Skin of body (tissue), 3 donors: ENCODE measurements at places on chromosomes 2 and 18.

DNA sequence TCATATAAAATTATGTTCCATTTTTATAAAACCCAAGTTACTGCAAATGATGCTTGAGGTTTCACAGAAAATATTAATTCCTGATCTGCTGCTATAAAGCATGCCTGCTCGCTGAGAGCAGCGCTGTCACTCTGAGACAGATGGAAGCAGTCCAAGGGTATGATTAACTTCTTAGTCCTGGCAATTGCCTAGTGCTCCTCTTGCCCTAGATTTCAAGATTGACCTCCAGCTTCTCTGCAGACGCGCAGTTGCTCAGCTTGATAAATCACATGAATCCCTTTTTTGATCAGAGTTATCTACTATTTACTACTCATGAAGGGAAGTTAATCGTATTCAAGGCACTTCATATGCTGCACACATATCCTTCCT is 154.6 kb upstream of the REV1 start:
- DNase-seq = peak; percentile 78

DNA sequence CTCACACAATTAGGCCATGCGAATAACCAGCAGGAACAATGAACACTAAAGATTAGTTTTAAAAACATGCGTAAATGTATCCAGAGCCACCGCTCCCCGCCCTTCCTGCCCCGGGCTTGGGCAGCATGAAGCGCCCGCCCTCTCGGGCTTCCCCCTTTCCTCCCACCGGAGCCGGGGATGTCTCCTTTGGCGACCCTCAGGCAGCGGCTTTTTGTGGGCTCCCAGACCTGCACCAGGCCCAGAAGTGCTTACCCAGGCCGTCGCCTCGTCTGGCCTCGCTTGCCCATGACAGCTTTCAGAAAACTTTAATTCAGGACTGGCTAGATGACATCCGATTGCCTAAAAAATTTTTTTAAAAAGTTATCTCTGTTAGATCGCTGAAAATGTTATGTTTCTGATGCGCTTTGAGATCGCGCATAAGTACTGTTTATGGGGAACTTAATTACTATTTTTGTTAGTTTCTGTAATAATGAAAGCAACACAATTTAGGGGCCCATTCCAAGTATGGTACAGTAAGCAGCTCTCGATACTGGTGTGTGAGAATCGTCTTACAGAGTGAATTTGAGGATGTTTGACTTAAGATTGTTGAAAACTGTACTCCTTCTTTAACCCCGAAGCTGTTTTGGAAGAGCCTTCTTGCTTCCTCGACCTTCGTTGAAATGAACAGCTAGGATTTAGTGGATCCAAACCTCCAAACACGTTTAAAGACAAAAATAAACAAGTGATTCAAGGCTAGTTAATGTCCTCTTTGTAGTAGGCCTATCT is 1.1 kb downstream of the MAP3K20 start:
- peak; percentile 60 for DNase-seq

DNA sequence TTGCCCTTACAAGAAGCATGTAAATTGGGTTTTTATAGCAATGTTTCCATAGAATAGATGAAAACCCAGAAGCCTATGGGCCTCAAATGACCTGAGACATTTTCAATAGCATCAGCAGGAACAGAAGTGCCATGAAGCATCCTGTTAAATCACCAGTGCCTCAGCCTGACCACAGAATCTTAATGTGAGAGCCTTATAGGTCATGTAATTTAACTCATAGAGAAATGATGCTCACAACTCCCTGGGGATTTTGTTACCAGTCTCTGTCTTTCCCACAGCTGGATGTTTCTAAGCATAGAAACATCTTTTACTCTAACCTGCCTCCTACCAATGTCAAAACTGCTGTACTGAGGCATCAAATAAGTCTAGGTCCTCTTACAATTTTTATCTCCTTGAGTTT is 295.8 kb upstream of the ACVR2A start:
- no peak for DNase-seq

- DNase-seq = no peak
Measured at GRCh38 chr2:78455586-78455985, 569.9 kb upstream of the REG3G start.

DNA sequence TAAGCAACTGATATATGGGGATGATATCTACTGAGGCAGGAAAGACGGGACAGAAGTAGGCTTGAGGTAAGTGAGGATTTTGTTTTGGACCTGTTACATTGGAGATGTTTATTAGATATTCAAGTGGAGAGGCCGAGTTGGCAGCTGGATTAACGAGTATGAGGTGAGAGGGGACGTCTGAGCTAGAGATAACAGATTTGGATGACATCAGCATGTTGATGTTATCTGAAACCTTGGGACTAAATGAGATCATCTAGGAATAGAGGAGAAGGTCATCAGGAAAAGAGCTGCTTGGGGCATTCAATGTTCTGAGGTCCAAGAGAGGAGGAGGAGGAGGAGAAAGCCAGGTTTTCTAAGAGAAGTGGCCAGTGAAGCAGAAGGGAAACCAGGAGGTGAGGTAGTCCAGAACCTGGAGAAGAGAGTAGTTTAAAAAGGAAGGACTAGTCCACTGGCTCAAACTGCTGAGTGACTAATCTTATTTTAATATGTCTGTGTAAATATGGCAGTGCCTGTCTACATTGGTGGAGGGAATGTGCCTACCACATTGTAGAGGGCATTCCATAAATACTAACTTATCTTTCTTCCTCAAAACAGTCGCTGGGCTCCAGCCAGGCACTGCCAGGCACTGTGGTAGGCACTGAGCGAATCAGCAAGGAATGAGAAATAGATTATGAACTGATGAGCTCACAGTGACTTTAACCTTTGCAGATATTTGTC is 488.3 kb downstream of the DLGAP1 start:
- DNase-seq = no peak

DNA sequence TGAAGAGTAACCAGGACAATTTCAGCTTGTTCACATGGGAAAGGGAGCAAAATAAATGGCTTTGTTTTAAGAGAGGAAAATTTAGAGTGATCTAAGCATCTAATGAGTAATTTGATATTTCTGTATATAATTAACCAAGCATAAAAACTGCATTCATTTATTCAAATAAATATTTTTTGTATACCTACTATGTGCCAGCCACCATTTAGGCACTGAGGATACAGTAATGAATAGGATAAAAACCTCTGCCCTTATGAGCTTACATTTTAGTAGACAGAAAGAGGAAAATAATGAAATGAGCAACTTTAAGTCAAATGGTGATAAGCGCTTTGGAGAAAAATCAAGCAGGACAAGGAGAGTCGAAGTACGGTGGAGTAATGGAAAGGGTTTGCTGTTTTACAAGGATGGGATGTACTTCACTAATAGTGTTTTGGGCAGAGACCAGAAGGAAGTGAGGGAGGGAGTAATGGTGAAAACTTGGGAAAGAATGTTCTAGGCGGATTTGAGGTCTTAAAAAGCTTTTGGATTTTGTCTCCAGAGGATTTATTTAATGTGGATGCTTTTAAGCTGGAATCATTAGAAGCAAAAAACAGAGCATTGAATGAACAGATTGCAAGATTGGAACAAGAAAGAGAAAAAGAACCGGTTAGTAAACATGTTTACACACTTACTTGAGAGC is 17.4 kb downstream of the NDC80 start:
- no peak for DNase-seq

- DNase-seq = no peak
Measured at GRCh38 chr2:871926-872680, 78.5 kb upstream of the SNTG2 start.

DNA sequence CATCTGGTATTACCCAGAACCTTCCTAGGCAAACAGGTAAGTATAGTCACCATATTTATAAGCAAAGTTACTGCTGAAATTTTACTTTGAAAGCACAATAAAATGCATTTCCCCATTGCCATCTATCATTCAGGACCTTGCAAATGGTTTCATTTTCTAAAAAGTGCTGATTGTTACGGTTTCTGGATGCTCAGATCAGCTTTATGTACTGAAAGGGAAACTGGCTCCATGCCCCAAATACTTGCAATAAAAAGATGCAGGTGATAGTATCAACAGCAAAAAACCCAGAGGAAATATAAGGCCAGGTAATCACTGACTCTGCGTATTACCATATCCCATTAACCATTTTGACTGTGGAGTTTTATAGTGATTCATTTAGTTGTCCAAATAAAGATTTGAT is 1150.7 kb upstream of the CRIM1 start:
- no peak for DNase-seq

DNA sequence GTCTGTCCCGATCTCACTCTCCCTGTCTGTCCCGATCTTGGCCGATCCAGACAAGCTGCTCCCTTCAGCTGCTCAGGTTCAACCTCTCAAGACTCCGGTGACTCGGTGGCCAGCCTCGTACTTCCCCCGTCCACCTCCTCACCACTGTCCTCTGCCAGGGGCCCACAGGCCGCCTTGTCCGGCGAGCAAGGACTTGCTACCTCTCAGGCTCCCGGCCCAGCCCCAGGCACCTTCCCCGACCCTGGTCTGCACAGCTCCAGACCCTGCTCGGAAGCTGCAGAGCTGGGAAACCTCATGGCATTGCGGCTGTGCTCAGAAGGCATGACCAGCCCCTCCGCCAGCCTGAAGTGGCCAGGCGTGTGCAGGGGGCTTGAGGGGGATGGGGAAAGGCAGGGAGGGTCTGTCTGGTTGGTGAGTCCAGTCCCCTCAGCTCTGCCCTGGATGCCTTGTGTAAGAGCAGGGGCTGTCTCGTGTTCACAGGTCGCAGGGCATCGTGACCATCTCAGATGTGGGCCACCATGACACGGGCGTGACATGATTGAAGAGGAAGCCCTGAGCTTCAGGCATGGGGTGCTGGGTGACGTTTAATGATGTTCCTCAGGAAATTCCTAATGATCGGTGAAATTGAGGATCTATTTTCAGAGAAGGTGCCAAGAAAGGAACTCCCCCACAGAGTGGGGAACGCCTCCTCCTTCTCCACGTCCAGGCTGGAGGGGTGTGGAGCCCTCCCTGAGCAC is 121.2 kb upstream of the CTDP1 start:
- DNase-seq = no peak

DNA sequence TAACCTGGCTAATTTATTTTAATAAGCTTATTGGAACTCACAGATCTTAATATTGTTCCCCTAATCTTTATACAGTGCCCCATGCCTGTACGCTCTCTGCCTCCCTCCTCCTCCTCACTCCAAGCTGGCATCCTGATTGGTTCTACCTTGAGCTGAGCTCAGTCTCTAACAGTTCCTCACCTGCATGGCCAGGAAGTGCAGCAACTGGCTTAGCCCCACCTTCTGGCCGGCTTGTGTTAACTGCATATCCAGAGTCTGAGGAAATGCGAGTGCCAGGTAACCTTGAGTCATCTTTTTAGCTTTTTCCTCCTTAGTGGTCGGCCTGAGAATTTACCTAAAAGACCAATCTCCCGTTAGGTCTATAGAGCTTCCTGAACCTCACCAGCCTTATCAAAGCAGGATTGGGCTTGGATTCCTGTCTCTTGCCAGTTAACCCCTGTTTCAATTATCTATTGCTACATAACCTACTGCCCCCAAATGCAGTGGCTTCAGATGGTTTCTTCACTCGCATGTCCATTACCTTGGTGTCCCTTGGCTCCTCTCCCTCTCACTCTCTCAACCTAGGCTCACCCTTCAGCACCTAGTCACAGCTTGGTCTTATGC is 89.5 kb upstream of the STK39 start:
- no peak for DNase-seq

DNA sequence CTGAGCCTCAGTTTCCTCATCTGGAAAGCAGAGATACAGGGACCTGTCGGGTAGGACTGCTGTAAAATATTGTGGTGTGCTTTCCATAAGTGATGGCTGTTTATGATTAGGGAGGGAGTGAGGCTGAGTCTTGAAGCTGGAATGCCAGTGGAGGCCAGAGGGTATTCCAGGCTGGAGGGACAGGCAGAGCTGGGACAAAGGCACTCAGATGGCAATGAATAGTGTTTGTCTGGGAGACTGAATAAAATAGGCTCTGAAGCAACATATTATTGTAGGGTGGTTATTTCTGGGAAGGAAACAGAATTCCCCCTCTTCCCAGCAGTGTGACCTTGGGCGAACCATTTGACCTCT is 120.7 kb downstream of the INHBB start:
- DNase-seq = no peak

- DNase-seq = no peak
Measured at GRCh38 chr2:108905906-108906305, 83.1 kb downstream of the EDAR start.

- DNase-seq = no peak
Measured at GRCh38 chr2:168155680-168156079, 91.7 kb downstream of the STK39 start.

- no peak for DNase-seq
Measured at GRCh38 chr2:108904680-108905079, 84.3 kb downstream of the EDAR start.

DNA sequence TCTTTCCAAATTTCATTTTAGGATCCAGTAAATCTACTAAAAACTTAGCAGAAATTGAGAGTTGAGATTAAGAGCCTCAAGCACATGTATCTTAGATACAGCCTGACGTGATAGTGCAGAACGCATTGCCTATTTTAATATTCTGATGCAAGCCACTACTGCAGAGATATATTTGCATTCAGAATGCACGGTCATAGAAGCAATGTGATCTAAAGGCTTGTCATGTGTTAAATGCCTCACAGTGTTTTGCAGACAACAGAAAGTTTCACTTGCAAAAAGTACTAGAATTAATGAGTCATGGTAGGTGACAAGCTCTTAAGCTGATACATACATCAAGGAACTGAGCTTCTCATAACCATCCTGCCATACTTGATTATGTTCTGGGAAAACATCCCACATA is 886.7 kb upstream of the CHAC2 start:
- DNase-seq = no peak

- no peak for DNase-seq
Measured at GRCh38 chr18:75880925-75881504, 453.5 kb upstream of the SMIM21 start.
